ENCODE measurements at places on chromosomes 5 and 9. TPM values are rescaled to one million over a fixed set of nuclear protein-coding genes. Genes with fewer than 3 reads are reported as not detected.

ZBTB26 gene
- polyA plus RNA-seq = 4.0 TPM

CPLANE1 gene
- 5.4 TPM for polyA plus RNA-seq

PRRT1B gene
- 0.80 TPM for polyA plus RNA-seq

CDO1 gene
- polyA plus RNA-seq = not detected

LAMC3 gene
- 1.5 TPM for polyA plus RNA-seq

ARHGEF39 gene
- 19.5 TPM for polyA plus RNA-seq

ADGRD2 gene
- polyA plus RNA-seq = not detected

ITGA2 gene
- polyA plus RNA-seq = 8.5 TPM

PIK3R1 gene
- 5.5 TPM for polyA plus RNA-seq

DNA sequence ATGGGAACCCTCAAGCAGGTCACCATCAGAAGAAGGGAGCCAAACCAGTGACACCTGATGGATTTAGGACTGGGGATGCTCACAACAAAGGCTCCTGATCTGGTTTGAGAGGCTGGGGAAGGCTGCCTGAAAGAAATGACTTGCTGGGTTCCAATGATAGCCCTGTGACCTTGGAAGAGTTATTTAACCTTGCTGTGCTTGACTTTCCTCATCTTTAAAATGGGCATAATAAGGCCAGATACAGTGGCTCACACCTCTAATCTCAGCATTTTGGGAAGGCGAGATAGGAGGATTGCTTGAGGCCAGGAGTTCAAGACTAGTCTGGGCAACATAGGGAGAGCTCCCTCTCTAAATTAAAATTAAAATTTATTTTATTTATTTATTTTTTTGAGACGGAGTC lies 63.6 kb upstream of the PSD2 start:
- no peak for DNase-seq

DNA sequence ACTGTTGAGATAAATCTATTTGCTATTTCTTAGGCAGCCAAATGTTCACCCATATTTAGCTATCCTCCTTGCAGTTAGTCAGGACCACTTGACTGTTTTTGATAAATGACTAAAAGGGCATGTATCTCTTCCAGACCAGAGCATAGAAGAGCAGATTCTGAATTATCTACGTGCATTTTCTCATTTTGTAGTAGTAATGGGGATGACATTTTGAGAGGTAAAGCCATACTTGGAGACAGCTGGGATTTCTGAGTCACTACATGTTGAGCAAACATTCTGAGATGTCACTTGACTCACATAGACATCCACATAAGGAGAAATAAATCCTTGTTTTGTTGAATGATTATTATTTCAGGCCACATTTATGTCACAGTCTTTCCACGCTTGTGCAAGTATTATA lies 297.6 kb downstream of the CDH10 start:
- DNase-seq = no peak

DNA sequence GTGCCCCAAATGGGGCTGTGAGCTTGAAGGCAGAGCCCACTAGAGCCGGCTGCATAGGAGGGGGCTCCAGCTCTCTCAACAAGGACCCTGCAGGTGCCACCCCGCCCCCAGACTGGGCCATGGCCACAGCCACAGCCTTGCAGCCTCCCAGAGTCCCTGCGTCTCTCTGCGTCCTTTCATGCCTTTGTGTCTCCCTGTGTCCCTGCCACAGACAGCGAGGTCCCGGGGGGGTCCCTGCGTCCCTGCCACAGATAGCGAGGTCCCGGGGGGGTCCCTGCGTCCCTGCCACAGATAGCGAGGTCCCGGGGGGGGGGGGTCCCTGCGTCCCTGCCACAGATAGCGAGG lies 6.3 kb downstream of the NOXA1 start:
- DNase-seq = no peak

GRCh38 chr5:58496488-58496887 lies 5.3 kb downstream of the GAPT start:
- DNase-seq = no peak

- DNase-seq = no peak
These were observed 7.8 kb upstream of the MYOZ3 start for GRCh38 chr5:150653145-150653761.

DNA sequence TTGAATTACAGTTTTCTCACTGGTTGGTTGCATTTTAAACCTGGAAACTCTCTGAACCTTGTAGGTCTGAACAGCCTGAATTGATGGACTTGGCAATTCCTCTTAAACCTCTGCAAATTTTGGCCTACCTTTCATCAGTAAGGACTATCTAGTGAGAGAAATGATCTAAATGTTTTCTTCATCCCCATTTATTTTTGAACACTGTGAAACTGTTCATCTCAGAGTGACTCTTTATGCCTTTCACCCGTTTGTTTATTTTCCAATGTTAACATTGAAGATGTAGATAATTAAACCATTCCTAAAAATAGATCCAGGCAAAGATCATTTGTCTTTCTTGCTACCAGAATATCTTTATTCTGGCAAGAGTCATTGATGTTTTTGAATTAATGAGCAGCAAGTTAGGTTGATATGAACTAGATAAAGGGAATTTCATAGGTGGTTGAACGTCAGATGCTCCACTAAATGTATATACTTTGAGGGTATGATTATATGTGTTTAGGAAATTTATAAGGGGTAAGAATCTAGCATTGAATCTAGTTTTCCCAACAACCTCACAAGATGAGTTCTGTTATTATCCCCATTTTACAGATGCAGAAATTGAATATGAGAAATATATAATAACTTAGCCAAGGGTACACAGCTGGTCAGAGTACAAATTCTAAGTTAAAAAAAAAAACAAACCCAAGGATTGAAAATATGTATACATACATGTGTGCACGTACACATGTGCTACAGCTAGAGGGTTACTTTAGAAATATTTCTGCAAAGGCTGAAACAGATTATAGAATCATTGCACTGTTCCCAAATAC lies 3.4 kb downstream of the CPEB4 start:
- no peak for DNase-seq

GRCh38 chr9:14396171-14396570 lies 82.2 kb upstream of the NFIB start:
- no peak for DNase-seq

- peak; percentile 6 for DNase-seq
These were observed 517 bp downstream of the KCNN2 start for GRCh38 chr5:114362197-114362976.

- no peak for DNase-seq
These were observed 623.2 kb upstream of the FAM174A start for GRCh38 chr5:99911971-99912370.

DNA sequence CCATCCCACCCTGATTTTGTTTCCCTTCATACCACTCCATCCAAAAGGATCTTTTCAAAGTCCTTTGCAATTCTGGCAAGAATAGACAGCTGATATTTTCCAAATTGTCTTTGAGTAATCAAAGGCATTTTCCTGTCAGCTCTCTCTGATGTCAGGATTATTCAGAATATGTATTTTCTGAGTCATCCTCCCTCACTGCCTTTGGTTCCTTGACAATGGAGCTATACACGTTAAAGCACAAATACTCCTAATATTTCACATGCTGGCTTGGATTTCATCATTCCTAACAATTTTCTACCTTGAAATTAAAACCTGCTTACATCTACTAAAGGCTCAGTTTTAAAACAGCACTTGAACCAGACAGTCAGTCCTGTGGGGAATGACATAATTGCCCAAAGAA lies 379.4 kb downstream of the GADD45G start:
- DNase-seq = no peak

DNA sequence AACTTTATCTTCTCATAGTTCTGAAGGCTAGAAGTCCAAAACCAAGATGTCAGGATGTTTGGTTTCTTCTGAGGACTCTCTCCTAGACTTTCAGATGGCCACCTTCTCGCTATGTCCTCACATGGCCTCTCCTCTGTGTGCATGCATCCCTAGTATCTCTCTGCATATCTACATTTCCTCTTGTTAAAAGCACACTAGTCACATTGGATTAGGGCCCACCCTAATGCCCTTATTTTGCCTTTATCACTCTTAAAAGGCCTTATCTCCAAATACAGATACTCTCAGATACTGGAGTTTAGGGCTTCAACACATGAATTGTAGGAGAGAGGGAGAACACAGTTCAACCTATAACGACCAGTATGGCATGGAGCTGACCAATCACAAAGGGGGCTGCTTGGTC lies 151.7 kb downstream of the PRELID2 start:
- DNase-seq = no peak

DNA sequence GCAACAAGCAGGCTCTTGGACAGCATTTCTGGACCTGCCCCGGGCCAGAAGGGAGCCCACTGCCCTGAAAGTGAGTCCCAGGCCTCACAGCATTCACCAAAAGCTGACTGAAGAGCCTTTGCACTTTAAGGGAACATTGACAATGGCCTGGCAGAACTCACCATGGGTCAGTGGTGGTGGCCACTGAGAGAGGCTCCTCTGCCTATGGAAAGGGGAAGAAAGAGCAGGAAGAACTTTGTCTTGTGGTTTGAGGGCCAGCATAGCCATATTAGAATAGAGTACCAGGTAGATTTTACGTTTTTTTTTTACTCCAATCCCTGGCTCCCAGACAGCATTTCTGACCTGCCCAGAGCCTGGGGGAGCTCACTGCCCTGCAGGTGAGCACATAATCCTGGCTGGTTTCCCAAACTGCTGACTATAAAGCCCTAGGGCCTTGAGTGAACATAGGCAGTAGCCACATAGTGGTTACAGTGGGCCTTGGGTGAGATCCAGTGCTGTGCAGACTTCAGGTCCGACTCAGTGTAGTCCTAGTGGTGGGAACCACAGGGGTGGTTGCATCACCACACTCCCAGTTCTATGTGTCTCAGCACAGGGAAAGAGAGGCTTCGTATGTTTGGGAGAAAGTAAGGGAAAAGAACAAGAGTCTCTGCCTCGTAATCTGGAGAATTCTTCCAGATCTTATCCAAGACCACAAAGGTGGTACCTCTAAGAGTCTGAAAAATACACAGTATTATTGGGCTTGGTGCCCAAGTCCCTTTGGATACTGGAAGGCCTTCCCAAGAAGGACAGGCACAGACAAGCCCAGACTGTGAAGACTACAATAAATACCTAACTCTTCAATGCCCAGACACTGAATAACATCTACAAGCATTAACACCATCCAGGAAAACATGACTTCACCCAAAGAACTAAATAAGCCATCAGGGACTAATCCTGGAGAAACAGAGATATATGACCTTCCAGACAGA lies 89.5 kb downstream of the TSSK1B start:
- DNase-seq = no peak

DNA sequence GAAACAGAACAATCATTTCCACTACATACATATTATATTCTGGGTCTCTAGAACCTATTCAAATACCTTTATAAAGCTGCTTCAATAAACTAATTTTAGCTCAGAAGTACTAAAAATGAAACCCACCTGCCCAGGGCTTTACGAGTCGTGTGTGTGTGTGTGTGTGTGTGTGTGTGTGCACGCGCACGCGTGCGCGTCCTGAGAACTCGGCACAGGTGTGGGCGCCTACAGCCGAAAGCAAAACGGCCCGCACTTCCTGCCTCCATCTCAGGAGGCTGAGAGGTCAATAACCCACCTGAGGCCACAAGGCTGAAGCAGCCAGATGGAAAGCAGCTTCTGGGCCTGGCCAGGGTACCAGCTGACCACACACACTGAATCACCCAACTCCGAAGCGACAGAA lies 3.0 kb downstream of the CLPTM1L start:
- DNase-seq = no peak

GRCh38 chr5:5719292-5719691 lies 296.8 kb downstream of the ICE1 start:
- no peak for DNase-seq

DNA sequence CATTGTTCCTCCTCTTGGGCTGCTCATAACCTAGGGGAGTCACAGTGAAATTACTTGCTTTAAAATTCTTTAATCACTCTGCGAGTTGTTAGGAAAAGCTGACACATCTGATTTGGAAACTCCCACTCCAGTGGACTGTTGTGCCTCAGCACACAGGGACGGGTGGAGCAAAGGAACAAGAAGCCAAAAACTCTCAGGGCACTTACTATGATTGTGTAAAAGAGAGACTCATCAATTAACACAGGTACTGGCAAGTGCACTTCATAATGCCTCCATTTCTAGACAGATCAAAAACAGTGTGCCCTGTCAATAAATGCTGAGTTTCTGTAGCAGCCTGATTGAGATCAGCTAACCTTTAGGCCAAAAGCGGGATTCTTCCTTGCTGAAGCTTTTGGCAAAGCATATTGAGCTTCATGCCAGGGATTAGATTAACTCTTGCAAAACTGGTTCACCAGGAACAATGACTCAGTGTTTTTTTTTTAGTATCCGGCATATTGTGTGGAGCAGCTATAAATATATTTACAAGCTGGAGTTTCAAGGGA lies 55.9 kb downstream of the TMC1 start:
- DNase-seq = peak; percentile 83

GRCh38 chr5:169415948-169416347 lies 115.0 kb upstream of the SLIT3 start:
- DNase-seq = no peak

Measured in A549 (cell line).